K562 (cell line): ENCODE measurements at places on chromosomes 3 and 15. TPM values are rescaled to one million over a fixed set of nuclear protein-coding genes. Genes with fewer than 3 reads are reported as not detected.

Gene GPR149
- not detected in 2 replicates for polyA plus RNA-seq

DNA sequence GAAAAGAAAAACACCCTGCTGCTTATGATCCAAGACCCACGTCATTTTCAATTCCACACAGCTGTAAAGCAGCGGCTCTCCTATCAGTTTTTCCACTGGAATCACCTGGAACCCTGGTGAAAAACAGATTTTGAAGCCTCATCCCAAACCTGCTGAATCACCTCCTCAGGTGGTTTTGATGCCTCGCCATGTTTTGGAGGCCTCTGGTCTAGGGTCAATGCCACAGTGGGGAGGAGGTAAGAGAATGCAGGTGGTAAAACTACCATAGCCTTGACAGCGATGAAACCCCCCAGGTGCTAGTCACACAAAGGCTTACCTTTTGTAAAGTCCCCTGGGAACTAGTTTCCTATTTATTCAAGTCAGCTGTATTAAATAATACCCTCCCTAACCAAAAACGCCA is 24.8 kb downstream of the MYO1E start:
- H3K27me3 ChIP-seq: peaks cover 23% of the 10 kb centered on the region; the same call in 2 of the 3 replicates
- no peaks in the 10 kb centered on the region for H3K4me1 ChIP-seq
- no peaks in the 10 kb centered on the region for H3K36me3 ChIP-seq
- no peak overlapping the region for H3K4me3 ChIP-seq
- H3K27ac ChIP-seq: no peak overlapping the region
- no peak for DNase-seq

- DNase-seq: no peak
- H3K27ac ChIP-seq: 0 out of 3 replicates have a peak overlapping the region, but pooled peaks have one; percentile 5
- no peaks in the 10 kb centered on the region; the same call in 1 of the 3 replicates for H3K36me3 ChIP-seq
- H3K4me1 ChIP-seq: peaks cover 43% of the 10 kb centered on the region
Measured at GRCh38 chr3:15294929-15295328, 37.5 kb downstream of the SH3BP5 start.

DNA sequence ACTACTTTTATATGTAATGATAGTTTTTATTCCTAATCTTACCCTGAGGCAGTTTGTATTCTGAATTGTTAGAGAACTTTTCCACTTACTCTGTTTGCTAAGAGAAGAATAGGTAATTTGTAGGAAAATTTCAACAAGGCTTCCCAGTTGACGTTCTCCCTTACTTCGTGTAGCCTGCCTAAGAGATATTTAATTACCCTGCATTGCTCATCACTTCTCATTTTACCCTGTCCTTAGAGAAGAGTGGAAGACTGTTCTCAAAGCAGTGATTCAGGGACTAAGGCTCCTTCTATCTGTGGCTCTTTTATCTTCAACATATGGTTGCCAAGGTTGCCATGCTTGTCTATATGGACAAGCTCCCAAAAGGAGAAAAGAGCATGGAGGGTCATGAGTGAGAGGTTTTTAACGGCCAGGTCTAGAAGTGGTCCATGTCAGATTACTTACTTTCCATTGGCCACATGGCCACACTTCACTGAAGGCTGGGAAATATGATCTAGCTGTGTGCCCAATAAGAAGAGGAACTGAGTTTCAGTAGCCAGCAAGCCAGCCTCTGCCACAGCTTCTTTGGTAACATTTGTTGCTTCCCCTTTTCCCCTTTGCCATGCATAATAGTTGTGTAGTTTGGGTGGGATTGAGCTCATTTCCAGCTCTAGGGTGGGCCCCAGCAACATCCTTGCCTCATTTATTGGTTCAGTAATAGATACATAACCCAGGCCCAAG is 22.1 kb downstream of the PDE8A start:
- peaks cover 13% of the 10 kb centered on the region for H3K4me1 ChIP-seq
- no peak for DNase-seq
- no peak overlapping the region for H3K4me3 ChIP-seq
- no peak overlapping the region for H3K27ac ChIP-seq

DNA sequence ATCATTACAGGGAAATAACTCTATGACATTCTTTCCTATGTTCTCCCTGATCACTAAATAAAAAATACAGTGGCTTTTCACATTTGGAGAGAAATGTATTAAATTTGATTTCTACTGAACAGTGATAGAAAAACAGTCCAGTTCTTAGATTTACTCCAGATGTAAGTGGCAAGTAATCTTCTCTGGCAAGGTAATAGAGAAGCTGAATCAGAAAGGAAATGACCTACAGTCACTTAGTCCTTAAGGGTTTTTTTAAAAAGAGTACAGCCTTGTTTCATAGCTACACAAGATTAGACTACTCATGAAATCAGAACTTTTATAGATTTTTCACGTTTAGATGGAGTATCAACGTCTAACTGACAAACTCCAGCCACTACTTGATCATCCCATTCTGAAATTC is 236.9 kb downstream of the CADPS start:
- no peaks in the 10 kb centered on the region for H3K4me1 ChIP-seq
- H3K4me3 ChIP-seq: no peak overlapping the region
- DNase-seq: no peak
- H3K27ac ChIP-seq: no peak overlapping the region
- H3K27me3 ChIP-seq: no peaks in the 10 kb centered on the region

GRCh38 chr3:128021768-128022372 is 30.4 kb upstream of the SEC61A1 start:
- H3K27me3 ChIP-seq: no peaks in the 10 kb centered on the region; the same call in 1 of the 3 replicates
- DNase-seq: no peak
- no peak overlapping the region for H3K4me3 ChIP-seq

- H3K36me3 ChIP-seq: no peaks in the 10 kb centered on the region
- no peaks in the 10 kb centered on the region for H3K27me3 ChIP-seq
- H3K4me3 ChIP-seq: no peak overlapping the region
- DNase-seq: no peak
- H3K4me1 ChIP-seq: no peaks in the 10 kb centered on the region
- H3K27ac ChIP-seq: no peak overlapping the region
Measured at GRCh38 chr3:111848283-111848682, 10.8 kb upstream of the PHLDB2 start.

- H3K36me3 ChIP-seq: no peaks in the 10 kb centered on the region
- H3K4me1 ChIP-seq: no peaks in the 10 kb centered on the region
- H3K4me3 ChIP-seq: no peak overlapping the region
- H3K27ac ChIP-seq: no peak overlapping the region
- no peak for DNase-seq
Measured at GRCh38 chr3:189721873-189722665, 90.9 kb downstream of the TP63 start.

DNA sequence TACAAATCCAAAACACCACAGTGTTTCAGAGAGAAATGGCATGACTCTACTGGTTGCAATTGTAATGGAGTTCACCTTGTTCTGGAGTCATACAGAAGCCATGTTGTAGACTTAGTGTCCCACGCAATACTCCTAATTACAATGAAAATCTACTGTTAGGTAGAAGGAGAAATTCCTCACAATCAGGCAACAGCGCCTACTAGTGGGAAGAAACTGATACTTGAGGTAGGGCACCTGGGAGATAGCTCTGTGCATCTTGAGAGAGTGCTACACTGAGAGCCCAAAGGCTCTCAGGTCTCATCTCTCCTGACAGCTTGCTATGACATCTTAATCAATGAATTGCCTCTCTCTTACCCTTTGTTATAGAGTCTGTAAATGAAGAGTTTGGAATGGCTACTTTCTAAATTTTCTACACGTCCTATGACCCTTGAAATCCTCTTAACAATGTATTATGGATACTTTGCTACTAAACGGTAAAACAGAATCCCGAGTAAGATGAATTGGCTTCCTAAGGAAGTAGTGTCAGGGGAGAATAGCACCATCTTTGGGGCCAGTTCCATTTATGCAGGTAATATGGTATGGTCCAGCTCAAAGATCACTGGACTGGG is 422.7 kb upstream of the TPRG1 start:
- H3K27me3 ChIP-seq: no peaks in the 10 kb centered on the region
- H3K36me3 ChIP-seq: no peaks in the 10 kb centered on the region
- H3K27ac ChIP-seq: no peak overlapping the region
- no peaks in the 10 kb centered on the region for H3K4me1 ChIP-seq
- H3K4me3 ChIP-seq: no peak overlapping the region
